Myocyte (in vitro differentiated cells): ENCODE measurements at places on chromosomes 7 and 10. TPM values are rescaled to one million over a fixed set of nuclear protein-coding genes. Genes with fewer than 3 reads are reported as not detected.

- DNase-seq: no peak
Observed at GRCh38 chr10:22381262-22381661, 36.0 kb downstream of the SPAG6 start.

DNA sequence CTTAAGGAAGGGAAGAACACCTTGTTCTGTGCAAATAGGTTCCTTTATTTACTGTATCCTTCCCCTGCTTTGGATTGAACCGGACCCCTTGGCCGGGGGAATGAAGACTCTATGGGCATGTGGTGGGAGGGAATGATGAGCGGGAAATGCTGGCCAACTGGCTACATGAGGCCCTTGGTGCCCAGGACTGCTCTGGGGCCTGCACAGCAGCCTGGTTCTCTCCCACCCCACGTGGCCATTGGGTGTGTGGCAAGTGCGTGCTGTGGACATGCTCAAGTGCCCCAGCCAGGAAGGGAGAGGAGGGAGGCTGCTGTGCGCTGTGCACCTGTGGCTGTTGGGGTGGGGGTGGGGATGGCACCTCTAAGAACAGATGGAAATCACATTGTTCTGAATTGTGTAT, 917.0 kb upstream of the GHITM start:
- DNase-seq: no peak

DNA sequence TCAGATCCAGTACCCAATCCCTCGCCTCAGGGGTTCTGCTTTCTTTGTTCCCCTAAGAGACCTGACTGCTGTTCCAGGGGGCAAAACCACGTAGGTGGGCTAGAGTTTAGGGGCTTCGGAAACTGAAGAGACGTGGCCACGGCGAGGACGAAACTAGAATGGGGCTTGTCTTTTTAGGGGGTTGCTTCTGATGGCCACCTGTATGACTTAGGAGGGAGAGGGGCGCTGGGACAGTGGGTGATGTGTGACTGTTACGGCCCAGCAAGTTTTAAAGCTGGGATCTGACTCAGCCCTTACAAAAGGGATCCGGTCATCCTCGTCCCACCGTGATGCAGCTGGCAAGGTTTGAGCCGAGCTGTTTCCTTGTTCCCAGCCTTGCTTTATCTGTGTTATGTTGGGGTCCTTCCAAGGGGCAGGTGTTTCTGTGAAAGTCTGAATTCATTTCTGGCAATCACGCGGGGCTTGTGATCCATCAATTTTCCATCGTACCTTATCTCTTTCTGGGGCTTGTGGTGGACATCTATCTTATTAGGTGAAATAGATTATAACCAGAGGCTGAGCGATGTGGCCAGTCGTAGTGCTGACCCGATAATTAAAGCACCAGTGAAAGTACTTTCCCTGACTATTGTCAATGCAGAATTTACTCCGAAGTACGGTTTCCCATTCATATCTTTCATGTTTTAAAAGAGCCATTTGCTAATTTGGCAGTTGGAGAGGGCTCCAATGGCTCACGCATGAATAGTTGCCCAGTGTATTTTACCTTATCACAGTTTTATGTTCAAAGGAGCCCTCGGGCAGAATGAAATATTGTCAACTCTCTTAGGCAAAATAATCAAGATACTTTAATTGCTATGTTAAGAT, 830 bp downstream of the MET start:
- peak; percentile 63 for DNase-seq

- DNase-seq: no peak
Observed at GRCh38 chr7:38142736-38143135, 35.3 kb upstream of the STARD3NL start.

The RBM17 gene
- 28.8 and 41.5 TPM in 2 replicates for total RNA-seq

The GARIN1A gene
- total RNA-seq: 1.3 and 1.5 TPM in 2 replicates

- DNase-seq: peak; percentile 89
Observed at GRCh38 chr10:29998142-29998808, 61.1 kb downstream of the JCAD start.

GRCh38 chr10:47156873-47157272, 143.1 kb upstream of the GDF10 start:
- no peak for DNase-seq

DNA sequence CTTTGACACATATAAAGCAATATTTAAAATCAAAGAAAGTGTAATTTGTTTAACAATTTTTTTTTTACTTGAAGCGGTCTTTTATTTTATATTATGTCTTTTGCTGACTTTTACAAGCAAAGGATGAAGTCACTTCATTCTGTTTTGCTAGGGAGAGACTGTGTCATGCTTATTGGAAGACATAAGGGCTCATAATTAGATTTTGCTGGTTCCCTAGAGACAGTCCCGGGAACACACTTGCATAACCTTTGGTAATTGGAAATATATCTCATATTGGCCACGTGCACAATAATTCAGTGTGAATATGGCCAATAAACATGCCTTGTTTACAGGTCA, 448 bp upstream of the NET1 start:
- DNase-seq: no peak

- DNase-seq: no peak
Observed at GRCh38 chr7:18210377-18210776, 182.7 kb upstream of the PRPS1L1 start.

GRCh38 chr7:107441581-107442422, 28.1 kb upstream of the GPR22 start:
- DNase-seq: peak; percentile 15

- no peak for DNase-seq
Observed at GRCh38 chr7:70782796-70783195, 349.1 kb upstream of the GALNT17 start.

- DNase-seq: no peak
Observed at GRCh38 chr10:33252324-33252723, 82.1 kb downstream of the NRP1 start.

GRCh38 chr10:117204316-117204715, 7.0 kb downstream of the KCNK18 start:
- no peak for DNase-seq

GRCh38 chr10:25017154-25017590, 760 bp downstream of the THNSL1 start:
- no peak for DNase-seq

The GNG11 gene
- total RNA-seq: 16.8 and 18.1 TPM in 2 replicates

DNA sequence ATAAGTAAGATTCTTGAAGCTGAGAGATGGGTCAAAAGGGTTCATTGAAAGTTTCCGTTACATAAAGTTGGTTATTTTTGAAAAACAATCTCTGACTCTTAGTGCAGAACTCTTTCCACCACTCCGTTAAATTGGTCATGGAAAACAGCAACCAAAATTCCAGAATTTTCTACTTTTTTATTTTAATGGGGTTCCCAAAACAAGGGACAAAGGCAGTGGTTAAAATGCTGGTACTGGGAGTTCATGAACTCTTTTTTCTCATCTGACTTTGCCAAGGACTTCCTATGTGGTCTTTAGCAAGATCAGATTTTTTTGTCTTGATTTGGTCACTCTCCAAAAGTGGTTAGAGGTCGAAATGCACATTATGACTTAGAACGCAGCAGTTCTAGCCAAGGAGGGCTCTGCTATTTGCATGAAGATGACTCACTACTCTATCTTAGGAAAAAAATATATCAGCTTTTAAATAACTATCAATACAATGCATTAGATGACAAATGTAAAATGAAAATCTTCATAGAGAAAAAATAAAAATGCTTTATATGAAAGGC, 145.7 kb downstream of the REEP3 start:
- peak; percentile 67 for DNase-seq

DNA sequence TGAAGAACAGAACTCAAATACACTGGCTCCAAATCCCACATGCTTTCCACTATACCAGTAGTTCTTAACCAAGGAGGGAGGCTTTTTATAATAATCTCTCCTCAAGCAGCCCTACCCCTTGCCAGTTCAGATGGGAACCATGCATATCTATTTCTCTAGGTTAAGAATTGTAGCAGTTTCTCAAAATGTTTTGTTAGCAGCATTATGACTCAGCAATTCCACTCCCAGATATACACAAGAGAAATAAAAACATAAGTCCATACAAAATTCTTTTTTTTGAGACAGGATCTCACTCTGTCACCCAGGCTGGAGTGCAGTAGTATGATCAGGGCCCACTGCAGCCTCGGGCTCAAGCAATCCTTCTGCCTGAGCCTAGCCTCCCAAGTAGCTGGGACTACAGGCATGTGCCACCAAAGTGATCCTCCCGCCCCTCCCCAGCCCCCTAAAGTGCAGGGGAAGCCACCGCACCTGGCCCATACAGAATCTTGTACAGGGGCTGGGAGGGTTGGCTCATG, 18.1 kb downstream of the YWHAG start:
- peak; percentile 67 for DNase-seq

DNA sequence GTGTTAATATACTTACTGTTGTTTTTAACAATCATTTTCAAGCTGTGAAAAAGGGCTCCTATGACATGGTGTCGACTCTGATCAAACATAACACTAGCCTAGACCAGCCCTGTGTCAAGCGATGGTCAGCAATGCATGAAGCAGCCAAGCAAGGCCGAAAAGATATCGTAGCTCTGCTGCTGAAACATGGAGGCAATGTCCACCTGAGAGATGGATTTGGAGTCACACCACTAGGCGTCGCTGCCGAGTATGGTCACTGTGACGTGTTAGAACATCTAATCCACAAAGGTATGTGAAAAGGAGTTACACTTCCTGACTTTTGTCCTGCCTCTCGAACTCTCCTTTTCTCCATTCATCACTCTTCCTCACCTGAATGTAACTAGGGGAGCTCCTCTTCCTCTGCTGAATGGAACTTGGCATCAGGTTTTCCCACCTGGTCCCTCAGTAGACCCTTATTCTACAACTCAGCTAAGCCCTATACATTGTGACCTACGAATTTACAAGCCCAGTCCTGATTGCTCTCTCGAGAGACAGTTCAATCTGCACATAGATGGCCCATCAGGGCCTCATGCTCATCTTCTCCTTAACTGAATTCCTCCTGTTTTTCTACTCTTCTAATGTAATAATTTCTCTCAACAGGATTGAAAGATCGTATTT, 23.0 kb downstream of the ASB15 start:
- DNase-seq: no peak

DNA sequence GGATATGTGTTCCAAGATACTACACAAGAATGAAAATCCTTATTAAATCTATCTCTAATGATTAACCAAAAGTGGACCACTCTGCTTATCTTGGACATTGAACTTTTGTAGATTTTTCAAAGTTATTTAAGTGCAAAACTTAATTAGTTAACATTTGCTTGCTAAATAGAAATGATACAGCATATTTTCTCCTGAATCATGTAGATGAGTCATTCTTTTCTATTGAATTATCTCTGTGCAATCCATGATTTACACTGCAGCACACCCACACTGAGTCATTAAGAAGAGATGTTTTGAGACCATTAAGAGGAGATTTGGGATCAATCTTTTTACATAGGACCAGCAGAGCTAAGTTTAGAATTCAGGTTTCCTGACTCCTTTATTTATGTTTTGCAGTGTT, 6.6 kb upstream of the ABCC2 start:
- peak; percentile 34 for DNase-seq

GRCh38 chr7:39746103-39746819, 122.9 kb downstream of the RALA start:
- peak; percentile 91 for DNase-seq

GRCh38 chr7:71255537-71256178, 123.7 kb downstream of the GALNT17 start:
- no peak for DNase-seq

GRCh38 chr10:101451261-101451660, 97.3 kb downstream of the BTRC start:
- DNase-seq: no peak

GRCh38 chr7:92714280-92714679, 122.1 kb downstream of the CDK6 start:
- DNase-seq: no peak

The CLEC5A gene
- 0.16 TPM in 1 of 2 replicates, not detected in the other for total RNA-seq

The VPS37D gene
- 5.7 and 6.1 TPM in 2 replicates for total RNA-seq

The PSD gene
- total RNA-seq: 0.10 and 0.32 TPM in 2 replicates

The FLNC gene
- total RNA-seq: 703 and 1,085 TPM in 2 replicates

The ACTR3C gene
- 0.32 TPM in 1 of 2 replicates, not detected in the other for total RNA-seq

DNA sequence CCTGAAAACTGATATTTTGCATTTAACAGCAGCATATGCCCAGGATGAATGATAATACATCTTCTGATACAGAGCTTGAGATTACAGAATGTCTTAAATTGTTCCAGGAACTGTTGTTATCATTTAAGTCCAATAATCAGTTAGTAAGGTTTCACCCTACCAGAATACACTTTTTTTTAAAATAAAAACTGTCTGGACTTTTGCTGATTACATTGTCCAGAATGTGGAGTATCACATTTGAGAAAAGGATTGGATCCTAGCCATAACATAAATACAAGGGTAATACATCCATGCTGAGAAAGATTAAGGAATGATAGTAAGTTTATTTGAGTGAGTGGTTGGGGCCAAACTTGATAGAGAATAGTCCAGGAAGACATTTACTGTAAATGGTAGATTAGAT, 71.0 kb downstream of the SEPTIN7 start:
- no peak for DNase-seq

DNA sequence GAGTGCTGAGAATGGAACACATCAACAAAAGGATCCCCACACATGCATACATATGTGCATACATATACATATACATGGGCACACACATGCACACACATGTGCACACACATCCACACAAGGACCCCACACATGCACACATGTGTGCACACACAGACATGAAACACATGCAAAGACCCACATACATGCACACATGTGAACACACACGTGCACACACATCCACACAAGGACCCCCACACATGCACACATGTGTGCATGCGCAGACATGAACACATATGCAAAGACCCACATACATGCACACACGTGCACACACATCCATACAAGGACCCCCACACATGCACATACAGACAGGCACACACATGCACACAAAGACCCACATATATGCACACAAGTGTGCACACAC, 104.4 kb upstream of the ADARB2 start:
- no peak for DNase-seq

DNA sequence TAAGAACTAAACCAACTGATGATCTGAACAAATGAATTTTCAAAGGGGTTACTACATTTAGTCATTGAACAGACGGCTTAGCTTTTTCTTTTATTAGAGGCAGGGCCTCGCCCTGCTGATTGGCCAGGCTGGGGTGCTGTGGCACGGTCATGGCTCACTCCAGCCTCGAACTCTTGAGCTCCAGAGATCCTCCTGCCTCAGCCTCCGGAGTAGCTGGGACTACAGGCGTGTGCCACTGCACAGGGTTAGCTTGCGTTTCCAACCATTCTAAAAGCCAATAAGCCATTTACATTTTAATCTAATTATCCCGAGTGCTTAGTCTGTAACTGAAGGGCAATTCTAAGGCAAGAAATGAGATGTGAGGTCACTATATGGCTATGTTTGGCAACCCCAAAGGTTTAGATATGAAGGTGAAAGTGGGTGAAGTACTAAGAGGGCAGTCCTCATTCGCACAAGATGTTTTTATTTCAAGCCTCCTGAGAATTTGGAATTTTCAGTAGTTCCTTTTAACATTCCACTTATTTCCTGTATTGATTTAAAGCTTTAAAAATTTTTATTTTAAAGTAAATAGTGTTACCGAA, 1.6 kb upstream of the CDK13 start:
- no peak for DNase-seq

DNA sequence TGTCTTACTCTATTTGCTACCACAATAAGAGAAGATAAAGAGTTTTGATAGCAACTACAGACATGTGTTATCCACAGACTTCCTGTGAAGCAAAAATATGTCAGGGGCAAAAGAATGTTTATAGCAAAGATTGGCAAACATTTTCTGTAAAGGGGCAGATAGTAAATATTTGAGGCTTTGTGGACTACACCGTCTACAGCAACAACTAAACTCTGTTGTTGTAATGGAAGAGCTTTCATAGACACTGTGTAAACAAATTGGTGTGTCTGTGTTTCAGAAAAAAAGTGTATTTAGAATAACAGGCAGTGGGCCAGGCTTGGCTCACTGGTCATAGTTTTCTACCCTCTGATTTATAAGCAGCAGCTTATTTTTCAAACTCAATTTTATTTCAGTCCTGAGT, 521.4 kb downstream of the ANKRD7 start:
- no peak for DNase-seq

GRCh38 chr7:129741743-129742213, 130.3 kb downstream of the NRF1 start:
- peak; percentile 77 for DNase-seq

The LIPJ gene
- total RNA-seq: not detected in 2 replicates
